Activated CD4-positive, alpha-beta T cell treated with anti-CD3 and anti-CD28 coated beads, Interleukin-2, Interleukin-4, amounts not matched to agents 100 ng/mL and 50 ng/mL, durations not matched to agents 16 hours and 8 hours (primary cell): ENCODE measurements at places on chromosomes 1 and 21.

DNA sequence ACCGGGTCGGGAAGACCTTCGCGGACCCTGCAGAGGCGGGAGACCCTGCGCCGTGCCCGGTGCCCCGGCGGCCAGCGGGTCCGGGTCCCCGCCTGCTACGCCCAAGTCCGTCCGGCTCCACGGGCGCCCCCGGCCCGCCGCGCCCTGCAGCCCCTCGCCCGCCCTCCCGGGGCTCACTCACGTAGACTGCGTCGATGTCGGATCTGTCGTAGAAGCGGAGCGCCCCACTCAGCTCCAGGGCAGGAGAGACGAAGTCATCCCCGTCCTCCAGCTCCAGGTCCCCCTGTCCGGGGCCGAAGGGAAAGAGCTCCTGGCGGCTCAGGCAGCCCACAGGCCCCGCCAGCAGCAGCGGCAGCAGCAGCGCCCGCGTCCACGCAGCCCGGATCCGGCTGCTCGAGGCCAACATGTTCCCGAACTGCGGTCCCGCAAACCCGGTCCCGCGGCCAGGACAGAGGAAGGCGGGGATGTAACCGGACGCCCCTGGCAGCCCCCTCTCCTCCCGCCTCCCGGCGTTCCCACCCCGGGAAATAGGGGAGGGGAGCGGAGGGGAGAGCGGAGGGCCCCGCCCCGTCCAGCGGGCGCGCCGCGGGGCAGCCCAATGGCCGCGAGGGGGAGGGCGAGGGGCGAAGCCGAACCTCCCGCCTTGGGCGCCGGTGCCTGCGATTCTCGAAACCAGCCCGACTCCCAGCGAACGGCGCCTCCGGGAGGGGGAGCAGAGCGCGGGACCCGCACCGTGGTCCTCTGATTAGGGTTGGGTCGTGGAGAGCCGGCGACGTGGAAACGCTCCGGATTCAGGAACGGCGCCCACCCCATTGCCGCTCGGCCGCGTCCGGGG is at the start of gene NID1:
Gene NID1 (minus strand): TSS at position 417 of the 835 bp plus-strand sequence. CDS start 11 bp downstream, at position 406.
- no peak for DNase-seq

DNA sequence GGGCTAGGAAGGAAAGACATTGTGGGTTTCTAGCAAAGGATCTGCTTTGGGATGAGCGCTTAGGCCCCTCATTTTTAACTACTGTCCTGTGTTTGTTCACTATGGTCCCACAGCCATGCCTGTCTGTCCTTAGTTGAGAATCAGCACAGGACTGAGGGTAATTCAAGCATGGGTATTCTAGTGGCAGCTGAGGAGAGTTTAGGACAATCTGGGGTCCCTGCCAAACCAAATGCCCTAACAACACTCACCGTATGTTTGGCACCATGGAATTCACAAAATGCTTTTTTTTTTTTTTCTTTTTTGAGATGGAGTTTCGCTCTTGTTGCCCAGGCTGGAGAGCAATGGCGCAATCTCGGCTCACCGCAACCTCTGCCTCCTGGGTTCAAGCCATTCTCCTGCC is 10.4 kb downstream of the ARHGEF11 start:
- no peak for DNase-seq

GRCh38 chr1:93111561-93111960 is 32.5 kb downstream of the MTF2 start:
- no peak for DNase-seq

- DNase-seq, result no peak
These were observed 148.9 kb downstream of the PBX1 start for GRCh38 chr1:164707868-164708331.

DNA sequence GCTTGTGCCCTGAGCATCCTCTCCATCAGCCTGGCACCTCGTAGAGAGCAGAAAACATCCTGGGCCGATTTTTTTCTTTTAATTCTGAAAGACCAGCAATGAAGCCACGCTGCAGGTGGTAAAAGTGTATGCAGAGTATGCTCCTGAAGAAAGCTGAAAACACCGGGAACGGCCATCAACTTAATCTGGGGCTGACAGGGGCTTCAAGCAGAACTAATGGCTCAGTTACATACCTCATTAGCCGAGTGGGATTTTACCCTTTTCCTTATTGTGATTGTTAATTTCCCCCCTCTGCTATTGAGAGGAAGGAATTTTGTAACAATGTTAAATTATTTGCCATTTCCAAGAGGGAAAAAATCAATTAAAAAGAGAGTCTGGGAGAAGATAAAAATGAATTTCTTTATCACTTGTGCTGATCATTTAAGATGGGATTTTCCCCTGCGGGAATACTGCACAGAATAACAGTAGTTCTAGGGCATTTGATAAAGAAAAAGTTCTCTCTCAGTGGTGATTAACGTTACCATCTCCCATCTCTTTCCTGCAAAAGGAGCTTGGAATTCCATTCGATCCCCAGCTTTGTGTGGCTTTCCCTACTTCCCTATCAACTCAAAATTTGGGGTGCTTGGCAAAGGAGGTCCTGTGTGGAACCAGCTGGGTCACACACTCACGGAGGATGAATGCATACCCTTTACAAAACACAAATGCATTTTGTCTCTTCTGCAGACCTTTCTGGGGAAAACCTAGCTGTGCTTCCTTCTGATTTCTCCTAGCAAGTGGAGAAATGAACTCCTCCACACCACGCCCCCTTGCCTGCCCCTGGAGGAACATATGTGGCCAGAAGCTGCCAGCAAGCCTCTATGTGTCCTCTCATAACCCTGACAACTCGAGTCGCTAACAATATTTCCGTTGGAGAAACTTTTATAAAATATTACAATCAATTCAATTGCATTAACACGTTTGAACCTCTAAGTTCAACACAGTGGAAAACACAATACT is 70.9 kb downstream of the RRAGC start:
- DNase-seq, result no peak

GRCh38 chr1:42930178-42931107 is 28.2 kb downstream of the SLC2A1 start:
- no peak for DNase-seq

- no peak for DNase-seq
These were observed 9.3 kb downstream of the PMF1 start for GRCh38 chr1:156221986-156222692.

- no peak for DNase-seq
These were observed 44.0 kb downstream of the UBR4 start for GRCh38 chr1:19166066-19166465.

- DNase-seq, result no peak
These were observed 123.2 kb downstream of the IGSF21 start for GRCh38 chr1:18230840-18231239.

- DNase-seq, result no peak
These were observed 7.4 kb downstream of the PEX10 start for GRCh38 chr1:2404890-2405511.

GRCh38 chr1:62012836-62013235 is 181.8 kb upstream of the L1TD1 start:
- DNase-seq, result no peak

DNA sequence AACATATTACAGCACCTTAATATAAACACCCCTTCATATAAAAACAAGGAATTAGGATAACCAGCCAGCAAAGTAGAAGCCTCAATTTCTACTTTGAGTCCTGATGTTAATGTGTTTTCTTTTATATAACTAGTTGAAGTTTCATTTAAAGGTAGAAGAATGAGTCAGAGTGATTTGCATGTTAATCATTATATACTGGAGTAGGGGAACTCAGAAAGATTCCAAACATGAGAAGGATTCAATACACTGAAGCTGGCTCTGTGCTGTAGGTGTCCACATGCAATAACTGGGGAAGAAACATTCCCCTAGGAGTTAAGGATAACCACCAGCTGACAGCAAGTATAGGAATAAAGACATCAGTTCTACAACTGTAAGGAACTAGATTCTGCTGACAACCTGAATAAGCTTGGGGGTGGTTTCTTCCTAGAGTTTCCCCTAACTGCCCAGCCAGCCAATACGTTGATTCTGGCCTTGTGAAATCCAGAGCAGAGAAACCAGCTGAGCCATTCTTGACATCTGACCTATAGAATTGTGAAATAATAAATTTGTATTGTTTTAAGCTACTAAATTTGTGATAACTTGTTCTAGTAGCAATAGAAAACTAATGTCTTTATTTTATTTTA is 33.4 kb upstream of the RNPC3 start:
- no peak for DNase-seq

DNA sequence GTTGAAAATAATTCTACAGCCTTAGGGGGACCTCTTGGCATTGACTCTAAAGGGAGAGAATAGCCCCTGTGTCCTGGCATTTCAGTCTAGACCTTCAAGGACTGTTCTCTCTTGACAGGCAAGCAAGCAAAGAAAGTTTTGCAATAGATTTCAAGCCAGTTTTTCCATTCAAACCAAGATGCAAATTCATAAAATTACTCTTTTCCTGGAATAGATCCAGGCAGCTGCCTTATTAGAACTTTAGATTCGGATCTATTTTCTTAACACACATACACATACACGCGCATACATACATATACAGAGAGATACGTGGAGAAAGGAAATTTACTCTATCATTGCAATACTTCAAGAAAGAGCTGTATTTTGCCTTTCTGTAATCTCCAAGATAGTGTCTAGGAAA is 129.4 kb downstream of the EDEM3 start:
- DNase-seq, result no peak

DNA sequence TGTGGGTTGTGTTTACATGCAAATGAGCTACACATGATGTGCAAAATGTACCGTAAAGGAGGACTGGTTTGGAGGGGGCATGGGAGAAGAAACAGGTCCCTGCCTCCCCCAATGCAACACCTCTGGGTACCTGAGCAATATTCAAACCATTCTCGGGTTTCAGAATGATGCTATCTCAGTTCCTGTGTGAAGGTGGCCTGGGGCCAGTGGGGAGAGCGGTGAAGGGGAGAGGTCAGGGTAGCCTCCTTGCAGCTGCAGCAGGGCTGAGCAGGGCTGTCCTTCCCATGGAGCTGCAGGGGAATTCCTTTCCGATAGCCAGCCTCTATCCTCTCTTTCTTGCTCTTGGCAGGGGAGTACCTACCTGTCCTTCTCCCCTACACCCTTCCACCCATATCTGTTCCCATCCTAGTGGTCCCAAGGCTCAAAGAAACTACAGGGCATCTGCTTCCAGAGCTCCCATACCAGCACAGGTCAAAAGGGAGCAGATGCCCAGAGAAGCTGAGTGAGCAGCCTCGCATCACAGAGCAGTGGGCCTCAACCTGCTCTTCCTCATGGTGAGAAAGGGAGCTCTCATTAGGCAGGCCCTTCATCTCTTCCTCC is 11.9 kb downstream of the MEF2D start:
- peak; percentile 85 for DNase-seq

DNA sequence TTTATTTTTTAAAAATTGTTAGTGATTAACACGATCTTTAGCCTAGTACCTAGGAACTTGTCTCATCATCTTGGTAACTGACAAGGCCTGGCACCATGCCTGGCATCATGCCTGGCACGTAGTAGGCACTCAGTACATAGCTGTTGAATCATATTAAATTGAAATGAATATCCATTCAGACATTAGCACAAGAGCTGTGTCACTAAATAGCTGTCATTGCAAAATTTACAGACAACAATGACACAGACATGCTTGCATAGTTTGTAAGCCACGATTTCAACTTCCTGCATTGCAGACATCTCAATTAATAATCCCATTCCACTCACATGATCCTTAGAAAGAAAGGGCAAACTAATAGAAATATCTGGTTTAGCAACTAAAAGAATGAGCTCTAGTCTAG is 15.4 kb upstream of the PHACTR4 start:
- DNase-seq, result no peak

DNA sequence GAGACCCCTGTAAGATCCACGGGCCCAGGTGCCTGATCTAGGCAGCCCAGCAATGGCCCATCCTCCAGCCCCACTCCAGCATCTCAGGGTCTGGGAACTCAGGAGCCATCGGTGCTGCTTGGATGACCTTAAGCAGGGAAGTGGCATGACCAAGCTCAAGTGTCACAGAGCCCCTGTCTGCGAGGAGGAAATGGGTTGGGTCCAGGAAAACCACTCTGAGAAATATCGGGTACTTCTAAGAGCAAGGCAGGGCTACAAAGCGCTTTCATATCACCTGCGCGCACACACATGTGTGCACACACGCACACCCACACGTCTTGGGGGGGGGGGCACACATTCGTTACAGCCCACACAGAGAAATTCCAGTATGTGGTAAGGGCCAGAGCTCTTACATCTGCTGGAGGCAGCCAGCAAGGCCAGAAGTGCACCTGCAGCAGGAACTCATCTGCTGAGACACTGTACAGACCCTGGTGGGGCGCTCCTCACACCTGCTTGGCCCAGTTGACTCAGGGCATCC is 32.6 kb upstream of the SPOCD1 start:
- peak; percentile 24 for DNase-seq

DNA sequence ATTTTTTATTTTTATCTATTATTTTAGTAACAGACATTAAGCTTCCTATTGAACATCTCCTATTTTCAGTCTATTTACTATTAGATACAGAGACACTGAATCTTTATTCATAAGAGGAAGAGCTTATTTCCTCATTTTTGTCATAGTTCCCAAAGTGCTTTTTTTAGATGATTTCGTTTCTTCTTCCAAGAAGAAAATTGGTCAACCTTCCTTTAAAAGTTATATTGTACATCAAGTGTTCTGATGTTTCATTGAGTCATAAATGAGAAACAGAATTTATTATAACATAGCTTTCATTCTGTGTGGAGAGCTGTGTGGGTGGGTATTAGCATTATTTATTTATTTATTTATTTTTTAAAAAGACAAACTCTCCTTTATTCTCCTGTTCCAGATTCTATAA is 50.6 kb upstream of the BACH1 start:
- DNase-seq, result no peak

- no peak for DNase-seq
These were observed 621.4 kb downstream of the KIF26B start for GRCh38 chr1:245776139-245776538.

- no peak for DNase-seq
These were observed 14.1 kb downstream of the MFSD2A start for GRCh38 chr1:39969048-39969447.

GRCh38 chr21:42315296-42315891 is at the start of gene TFF3:
Gene TFF3 (minus strand): TSS chr21:42315409. CDS start chr21:42315374, 35 bp downstream.
- DNase-seq, result no peak

DNA sequence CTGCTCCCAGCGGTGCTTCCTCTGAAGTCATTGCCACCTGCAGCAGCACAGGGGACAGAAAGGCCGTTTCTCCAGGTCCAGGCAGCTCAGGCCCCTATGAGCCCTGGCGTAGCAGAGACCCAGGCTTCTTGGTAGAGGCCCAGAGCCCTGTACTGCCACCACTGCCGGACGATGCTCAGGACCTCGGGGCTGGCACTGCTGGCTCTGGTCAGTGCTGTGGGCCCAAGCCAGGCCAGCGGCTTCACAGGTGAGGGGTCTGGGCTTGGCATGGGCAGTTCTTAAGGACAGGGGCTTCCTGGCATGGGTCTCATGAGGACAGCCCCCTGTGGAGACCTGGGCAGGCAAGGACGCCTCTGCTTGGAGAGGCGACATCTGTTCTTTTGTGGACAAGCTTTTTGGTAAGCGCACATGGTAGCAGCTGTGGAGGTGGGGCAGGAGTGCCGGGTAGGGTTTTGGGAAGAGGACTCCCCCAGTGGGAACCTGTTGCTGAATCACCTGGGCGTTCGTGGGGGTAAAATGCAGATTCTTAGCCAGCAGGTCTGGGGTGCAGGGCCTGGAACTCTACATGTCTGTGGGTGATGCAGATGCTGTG is at the start of gene UMODL1:
Gene UMODL1 (plus strand): TSS at position 172 of the 592 bp plus-strand sequence. CDS start 0 bp downstream, at position 172.
- no peak for DNase-seq

DNA sequence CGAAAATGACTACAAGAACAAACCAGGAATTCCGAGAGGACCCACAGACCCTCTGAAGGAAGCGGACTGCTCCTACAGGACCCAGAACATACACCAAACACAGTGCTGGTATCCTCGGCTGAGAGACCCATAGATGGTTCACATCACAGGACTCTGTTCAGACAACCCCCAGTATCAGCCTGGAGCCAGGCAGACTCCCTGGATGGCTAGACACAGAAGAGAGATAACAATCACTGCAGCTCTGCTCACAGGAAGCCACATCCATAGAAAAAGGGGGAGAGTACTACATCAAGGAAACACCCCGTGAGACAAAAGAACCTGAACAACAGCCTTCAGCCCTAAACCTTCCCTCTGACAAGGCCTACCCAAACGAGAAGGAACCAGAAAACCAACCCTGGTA is 434.0 kb upstream of the NR5A2 start:
- no peak for DNase-seq
